Stimulated activated CD8-positive, alpha-beta memory T cell treated with anti-CD3 and anti-CD28 coated beads, Interleukin-4, amount 100 ng/mL, for 4 hours (primary cell): ENCODE measurements at places on chromosomes 2 and 18.

GRCh38 chr2:195392446-195393336, 264.3 kb upstream of the SLC39A10 start:
- DNase-seq, result no peak

DNA sequence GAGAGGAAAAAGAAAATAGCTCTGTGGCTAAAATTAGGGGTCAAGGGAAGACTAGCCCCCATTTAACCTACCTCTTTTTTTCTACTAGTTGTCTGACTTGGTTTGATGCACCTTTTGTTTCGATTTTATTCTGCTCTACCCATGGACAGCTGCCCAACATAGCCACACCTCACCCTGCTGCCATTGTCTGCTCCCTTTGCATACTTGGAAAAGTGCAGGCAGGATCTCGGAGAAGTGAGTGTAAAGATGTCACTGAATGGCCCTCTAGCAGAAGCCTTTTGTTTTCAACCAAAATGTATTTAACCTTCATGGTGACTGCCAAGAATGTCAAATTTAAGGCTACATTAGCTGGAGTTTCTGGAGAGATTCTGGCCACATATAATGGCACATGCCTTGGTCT, 62.9 kb downstream of the SETBP1 start:
- no peak for DNase-seq

DNA sequence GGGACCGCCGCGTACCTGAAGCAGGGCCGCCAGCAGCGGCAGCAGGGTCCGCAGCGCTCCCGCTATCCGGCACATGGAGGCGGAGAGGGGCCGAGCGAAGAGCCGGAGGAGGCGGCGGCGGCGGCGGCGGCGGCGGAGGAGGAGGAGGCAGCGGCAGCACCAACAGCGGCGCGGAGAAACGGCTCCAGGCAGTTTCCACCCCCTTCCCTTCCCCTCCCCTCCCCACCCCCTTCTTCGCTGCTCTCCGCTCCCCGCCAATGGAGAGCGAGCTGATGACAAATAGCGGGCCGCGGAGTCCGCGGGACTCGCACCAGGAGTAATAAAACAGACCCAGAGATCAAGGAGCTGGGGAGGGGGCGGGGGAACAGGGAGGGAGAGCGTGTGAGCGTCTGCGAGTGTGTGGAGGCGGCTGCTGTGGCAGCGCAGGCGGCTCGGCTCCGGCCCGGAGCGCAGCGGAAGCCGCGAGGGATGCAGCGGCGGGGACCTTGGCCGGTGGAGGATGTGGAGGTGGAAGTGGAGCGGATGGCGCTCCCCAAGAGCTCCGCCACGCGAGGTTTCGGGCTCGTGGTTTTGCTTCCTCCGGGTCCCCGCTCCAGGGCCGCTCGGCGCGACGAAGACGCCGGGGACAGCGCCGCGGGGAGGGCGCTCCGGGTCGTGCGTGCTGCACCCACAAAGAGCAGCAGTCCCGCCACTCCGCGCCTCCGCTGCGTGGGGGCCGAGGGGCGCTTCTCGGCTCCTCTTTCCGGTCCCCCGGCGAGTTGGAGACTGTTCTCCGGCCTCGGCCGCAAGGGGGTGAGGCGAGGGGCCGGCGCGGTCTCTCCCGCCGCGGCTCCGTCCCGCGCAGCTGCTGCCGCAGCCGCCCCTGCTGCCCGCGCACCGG, at the start of gene CDH2:
CDH2 (minus strand) TSS at position 183 of the 880 bp plus-strand sequence; CDS start at position 75, 108 bp downstream.
- DNase-seq, result no peak

DNA sequence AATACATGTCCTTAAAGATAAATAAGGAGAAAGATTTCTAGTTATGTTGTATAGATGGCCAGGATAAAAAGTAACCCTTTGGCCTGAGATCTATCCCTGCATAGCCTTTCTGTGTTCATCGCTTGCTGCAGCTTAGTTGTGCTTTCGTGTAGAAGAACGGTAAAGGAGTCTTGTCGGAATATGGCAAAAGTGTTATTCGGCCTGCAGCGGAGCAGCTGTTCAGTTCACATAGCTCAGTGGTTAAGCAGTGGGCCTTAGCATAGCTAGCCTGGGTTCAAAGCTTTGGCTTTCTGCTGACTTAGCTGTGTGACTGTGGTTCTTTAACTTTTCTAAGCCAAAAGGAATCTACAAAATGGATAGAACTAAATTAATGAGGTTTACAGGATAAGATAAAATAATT, 55.4 kb downstream of the MALT1 start:
- DNase-seq, result no peak
